HCEC 1CT (cell line): ENCODE measurements at places on chromosomes 1 and 21.

DNA sequence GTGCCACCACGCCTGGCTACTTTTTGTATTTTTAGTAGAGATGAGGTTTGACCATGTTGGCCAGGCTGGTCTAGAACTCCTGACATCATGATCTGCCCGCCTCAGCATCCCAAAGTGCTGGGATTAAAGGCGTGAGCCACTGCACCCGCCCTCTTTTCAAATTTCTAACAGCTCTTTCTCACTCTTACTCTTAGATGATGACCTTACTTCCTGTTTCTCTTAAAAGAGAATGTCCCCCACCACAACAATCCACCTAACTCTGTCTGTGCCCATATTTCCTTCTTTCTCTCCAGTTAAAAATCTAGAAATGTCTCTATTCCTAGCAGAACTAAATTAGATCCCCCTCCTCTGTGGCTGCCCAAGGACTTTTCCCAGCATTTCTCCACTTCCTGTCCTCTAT, 46.6 kb upstream of the RGS2 start:
- no peak for DNase-seq

- no peak for DNase-seq
Measured at GRCh38 chr1:25727635-25728286, 72.2 kb upstream of the SELENON start.

- no peak for DNase-seq
Measured at GRCh38 chr1:50268049-50268448, 155.2 kb downstream of the DMRTA2 start.

DNA sequence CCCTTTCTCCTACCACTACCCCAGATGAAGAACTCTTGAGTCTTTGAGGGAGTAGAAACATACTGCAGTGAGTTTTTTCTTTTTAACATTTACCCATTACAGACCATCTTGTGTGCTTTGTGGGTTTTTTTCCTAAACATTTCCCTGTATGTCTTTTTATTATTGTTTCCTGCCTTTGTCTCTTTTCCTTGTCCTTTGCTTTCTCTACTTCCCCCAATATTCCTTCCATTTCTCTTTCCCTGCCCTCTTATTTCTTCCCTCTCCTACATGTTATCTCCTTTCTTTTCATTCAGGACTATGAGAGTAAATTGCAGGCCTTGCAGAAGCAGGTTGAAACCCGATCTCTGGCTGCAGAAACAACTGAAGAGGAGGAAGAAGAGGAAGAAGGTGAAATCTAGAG, 79.1 kb upstream of the PGD start:
- DNase-seq, result no peak

DNA sequence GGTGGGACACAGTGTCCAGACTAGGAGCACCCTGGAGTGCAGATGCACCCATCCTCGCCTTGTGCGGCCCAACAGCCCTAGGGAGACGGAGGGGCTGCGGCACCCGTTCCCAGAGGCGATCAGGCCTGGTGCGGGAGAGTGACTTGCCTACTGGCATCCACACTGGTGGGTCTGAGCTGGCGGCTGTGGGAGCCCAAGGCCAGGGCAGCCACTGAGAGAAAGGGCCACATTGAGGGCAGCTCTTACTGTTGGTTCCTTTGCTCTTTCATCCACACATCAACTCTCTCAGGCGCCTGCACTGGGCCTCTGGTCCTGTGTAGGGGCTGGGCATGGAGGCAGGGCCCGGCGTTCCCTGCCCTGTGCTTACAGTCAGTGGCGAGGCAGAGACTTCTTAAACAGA, 8.6 kb downstream of the PODN start:
- no peak for DNase-seq

DNA sequence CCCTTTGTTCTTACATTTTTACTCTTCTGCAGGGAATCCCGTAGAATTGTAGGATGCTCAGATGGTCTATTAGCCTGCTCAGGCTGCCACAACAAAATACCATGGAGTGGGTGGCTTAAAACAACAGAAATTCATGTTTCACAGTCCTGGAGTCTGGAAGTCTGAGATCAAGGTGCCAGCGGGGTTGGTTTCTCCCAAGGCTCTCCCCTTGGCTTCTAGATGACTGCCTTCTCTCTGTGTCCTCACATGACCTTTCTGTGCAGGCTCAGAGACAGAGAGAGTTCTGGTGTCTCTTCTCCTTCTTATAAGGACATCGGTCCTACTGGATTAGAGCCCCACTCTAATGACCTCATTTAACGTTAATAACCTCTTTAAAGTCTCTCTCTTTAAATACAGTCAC, 41.7 kb downstream of the HUNK start:
- no peak for DNase-seq

- no peak for DNase-seq
Measured at GRCh38 chr1:210690236-210690635, 361.5 kb downstream of the HHAT start.

- no peak for DNase-seq
Measured at GRCh38 chr1:50974618-50974935, 4.5 kb downstream of the CDKN2C start.

- DNase-seq, result no peak
Measured at GRCh38 chr21:26973226-26973625, 6.3 kb upstream of the ADAMTS5 start.

- DNase-seq, result no peak
Measured at GRCh38 chr21:24955275-24955961, 651.9 kb downstream of the MRPL39 start.

DNA sequence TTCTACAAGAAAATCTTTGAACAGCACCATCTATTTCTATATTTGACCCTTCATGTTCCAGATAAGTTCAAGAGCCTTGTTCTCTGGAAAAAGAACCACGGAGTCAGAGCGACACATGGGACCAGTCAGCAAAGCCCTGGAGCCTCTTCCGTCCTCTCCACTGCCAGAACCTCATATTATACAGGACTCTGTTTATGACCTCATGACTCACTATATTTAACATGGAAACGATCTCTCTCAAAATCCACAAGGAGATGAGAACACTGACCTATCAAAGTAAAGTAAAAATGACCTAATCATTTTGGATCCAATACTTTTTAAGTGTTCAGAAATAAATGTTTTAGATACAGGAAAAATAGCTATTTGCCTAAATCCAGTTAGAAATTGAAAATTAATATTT, 124.6 kb upstream of the KRTAP19-8 start:
- DNase-seq, result no peak

GRCh38 chr1:214550857-214551435, 456 bp downstream of the PTPN14 start:
- peak; percentile 65 for DNase-seq

GRCh38 chr1:170686291-170686690, 22.4 kb downstream of the PRRX1 start:
- no peak for DNase-seq

DNA sequence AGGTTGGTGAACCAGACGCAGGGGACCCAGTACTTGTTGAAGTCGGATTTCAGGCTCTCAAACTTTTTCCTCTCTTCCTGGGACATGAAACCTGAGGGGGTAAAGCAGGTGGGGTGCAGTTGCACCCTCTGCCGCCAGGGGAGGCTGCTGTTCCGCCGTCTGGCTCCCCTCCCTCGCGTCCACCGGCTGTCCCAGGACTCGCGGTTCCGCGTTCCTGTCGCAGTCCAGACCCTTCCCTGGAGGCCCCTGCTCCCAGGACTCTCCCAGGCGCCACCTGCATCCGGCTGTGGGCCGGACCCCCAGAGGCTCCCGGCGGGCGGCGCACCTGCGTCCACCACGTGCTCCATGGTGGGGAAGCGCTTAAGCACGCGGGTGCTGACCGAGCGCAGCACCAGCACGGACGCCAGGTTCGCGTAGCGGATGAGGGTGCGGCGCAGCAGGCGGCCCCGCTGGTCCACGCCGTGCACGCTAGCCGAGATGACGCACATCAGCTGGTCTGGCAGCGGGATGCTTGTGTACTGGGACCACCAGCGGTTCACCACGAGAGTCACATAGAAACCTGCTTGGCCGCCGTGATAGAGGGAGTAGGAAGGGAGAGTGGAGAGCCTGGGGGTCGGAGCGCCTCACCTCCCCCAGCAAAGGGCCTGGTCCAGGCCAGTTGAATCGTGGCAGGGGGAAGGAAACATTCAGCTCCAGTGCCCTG, 1.7 kb downstream of the BEST4 start:
- DNase-seq, result no peak
